ENCODE measurements at places on chromosomes 1 and 21. TPM values are rescaled to one million over a fixed set of nuclear protein-coding genes. Genes with fewer than 3 reads are reported as not detected.

DNA sequence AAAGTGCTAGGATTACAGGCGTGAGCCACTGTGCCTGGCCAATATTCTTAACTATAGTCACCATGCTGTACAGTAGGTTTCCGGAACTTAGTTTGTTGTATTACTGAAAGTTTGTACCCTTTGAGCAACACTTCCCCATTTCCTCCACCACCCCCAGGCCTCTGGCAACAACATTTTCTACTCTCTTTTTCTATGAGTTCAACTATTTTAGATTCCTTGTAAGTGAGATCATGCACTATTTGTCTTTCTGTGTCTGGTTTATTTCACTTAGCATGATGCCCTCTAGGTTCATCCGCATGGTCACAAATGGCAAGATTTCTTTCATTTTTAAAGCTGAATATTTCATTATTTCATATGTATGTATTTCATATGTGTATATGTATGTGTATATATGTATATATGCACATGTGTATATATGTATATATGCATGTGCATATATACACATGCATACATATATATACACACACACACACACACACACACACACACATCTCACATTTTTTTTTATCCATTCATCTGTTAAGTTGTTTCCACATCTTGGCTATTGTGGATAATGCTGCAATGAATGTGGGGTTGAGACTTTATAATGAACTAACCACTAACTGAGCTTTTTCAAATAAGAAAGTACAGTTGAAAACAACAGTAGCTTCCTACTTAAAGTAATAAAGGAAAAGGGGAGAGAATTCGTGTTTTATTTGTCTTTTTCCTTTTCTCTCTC is 256.8 kb upstream of the C1orf105 start:
- DNase-seq: no peak

- DNase-seq: no peak
Observed at GRCh38 chr1:211037095-211037494, 96.9 kb downstream of the KCNH1 start.

- no peak for DNase-seq
Observed at GRCh38 chr1:64678366-64678765, 66.5 kb upstream of the RAVER2 start.

DNA sequence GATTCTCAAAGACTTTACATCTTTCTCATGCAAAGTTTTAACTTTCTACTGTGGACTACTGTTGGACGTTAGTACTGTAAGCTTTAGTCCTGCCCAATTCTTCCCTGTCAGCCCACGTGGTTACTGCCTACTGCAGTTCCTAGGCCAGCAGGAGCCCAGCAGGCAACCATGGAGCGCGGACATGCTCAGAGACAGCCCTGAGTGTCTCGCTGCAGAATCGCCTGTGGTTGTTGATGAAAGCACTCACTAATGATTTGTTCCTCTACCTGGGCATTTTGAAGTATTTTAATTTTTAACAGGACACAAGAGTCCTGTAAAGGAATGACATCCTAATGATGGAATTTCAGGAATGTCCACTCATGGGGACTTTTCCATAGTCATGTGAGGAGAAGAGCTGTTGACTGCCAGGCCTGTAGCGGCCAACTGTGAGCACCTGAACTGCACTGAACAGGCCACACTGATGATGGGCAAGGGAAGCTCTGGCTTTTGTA is 44.1 kb downstream of the PGBD5 start:
- DNase-seq: no peak

- no peak for DNase-seq
Observed at GRCh38 chr1:217919683-217920388, 288.7 kb downstream of the SPATA17 start.

- DNase-seq: peak; percentile 14
Observed at GRCh38 chr1:19858893-19859292, 23.3 kb upstream of the OTUD3 start.

- no peak for DNase-seq
Observed at GRCh38 chr21:44441041-44441400, 14.3 kb upstream of the LRRC3 start.

DNA sequence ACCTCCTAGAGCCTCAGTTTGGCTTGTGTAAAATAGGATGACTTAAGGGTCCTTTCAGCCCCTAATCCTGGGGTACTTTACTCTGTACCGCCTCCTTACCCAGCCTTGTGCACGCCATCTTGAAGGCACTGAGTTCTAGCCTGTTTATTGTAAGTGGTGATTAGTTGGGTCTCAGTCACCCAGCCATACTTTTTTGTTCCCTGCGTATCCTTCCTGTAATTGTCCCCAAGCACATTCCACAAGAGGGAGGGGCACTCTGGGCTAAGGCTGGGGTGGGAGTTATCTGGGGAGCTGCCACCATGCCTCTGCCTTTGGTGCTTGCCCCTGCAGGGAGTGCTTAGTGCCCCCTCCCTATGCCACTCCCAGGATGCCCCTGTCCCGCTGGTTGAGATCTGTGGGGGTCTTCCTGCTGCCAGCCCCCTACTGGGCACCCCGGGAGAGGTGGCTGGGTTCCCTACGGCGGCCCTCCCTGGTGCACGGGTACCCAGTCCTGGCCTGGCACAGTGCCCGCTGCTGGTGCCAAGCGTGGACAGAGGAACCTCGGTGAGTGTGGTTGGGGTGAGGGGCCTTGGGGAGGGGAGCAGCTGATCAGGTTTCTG is 856 bp downstream of the FDPS start:
- DNase-seq: peak; percentile 32

RBM11 gene
- total RNA-seq: 0.81 TPM

DNA sequence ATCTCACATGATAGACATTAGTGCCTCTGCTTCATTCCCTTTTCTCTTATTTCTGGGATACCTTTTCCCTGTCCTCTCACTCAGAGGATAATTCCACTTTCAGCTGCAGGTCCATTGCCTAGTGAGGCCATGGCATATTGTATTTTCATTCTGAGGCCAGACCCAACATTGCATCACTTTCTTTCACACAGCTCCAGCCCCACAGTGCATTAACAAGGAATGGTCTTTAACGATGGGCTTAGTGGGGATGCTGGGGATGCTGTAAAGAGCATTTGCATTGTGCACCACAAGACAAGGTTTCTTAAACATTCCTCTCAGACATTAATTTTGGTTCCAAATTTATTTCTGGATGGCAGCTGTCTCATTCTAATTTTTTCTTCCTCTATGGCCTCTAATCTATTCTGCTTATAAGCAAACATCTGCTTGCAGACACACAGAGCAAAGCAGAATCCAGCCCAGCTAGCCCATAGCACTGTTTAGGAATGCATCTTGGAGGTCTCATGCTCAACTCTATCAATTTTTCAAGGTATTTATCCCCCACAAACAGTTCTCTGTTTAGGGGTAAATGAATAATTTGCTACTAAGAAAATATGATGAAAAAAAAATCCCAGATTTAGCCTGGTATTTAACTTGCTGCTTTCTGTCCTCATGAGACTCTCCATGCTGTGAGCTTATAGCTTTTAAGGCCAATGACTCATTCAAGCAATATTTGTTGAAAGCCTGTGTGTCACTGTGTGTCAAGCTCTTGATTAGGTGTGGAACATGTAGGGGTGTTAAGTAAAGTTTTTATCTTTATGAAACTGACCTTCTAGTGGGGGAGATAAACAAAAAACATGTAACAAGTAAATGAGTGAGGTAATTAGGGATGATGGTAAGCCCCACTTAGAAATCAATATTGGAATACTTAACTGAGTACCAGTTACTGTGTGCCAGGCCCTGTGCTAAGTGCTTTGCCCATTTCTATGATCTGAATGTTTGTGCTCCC is 44.5 kb upstream of the CCDC190 start:
- no peak for DNase-seq

DNA sequence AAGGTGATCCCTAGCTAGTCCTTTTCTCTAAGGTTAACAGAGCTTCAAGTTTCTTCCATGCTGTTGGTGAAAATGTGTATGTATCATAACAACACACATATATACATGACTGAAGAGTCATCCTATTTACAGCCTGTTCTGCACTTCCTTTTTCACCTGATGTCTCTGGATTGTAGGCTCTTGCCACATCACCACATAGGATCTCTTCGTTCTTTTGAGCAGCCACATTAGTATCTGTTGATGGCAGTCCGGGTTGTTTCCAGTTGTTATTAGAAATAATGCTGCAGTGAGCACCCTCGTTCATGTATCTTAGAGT is 19.7 kb downstream of the MRPL37 start:
- no peak for DNase-seq

DNA sequence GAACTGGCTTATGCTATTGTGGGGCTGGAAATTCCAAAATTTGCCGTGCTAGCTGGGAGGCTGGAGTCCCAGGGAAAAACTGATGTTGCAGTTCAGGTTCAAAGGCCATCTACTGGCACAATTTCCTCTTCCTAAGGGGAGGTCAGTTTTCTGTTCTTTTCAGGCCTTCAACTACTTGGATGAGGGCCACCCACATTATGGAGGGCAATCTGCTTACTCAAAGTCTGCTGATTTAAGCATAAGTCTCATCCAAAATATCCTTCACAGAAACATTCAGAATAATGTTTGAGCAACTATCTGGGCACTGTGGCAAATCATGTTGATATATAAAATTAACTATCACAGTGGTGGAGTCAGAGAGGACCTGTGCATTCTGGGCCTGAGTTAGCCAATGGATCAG is 21.2 kb upstream of the PTGFR start:
- DNase-seq: no peak

TSPEAR gene
- not detected for total RNA-seq

KIF26B gene
- not detected for total RNA-seq

DNA sequence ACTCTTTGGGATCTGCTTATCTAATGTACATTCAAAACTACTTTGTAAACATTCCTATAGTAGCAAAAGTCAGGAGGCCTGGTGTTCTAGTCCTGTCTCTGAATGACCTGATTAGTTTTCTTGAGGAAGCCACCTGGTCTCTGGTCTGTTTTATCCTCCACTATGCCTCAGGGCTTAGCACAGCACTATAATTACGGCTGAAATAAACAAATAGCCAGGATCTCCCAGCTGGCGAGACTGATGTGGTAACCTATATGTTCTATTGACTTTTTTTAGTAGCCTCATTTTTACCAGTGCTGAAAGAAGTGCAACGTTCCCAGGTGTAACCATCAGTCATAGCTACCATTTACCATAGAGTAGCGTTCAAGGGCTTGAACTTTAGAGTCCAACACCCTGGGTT is 24.2 kb upstream of the RPL11 start:
- peak; percentile 77 for DNase-seq

DNA sequence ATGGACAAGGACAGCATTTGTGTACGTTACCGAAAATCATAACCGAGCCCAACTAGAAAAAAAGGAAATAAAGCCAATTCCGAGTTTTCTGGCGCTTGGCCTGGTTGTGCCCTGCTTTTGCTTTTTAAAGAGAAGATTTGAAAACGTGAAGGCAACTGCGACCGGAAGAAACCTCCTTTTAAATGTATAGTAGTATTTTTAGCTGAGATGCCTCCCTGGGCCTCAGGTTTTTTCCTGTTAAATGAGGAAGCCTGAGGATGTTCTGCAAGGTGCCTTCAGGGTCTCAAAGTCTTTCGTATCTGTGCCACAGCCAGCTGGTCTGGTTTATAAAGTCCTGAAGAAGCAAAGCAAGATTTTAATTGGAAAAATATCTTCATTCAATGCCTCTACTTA is 371 bp upstream of the ODF2L start:
- peak; percentile 78 for DNase-seq

GRCh38 chr21:41488080-41488479 is 19.9 kb downstream of the TMPRSS2 start:
- DNase-seq: peak; percentile 26

DAP3 gene
- total RNA-seq: 178 TPM

- no peak for DNase-seq
Observed at GRCh38 chr1:23446661-23447310, 22.2 kb upstream of the TCEA3 start.

DNA sequence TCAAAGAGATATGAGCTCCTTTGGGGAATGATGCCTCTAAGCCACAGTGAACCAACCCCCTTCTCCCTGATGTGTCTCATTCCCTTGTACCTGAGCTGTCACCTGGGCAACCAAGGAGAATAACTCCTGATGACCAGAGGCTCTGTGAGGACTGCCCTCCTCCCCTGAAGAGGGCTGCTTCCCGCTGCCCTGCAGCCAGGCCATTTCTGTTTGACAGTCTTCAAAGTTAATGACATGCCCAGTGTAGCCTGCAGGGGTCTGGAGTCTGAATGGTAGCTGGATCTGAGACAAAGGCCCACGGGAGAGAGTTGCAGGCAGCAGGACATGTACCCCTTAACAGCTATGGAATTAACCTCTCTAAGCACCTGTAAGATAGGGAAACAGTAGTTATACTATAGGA is 3.4 kb upstream of the SLFNL1 start:
- DNase-seq: no peak

CD46 gene
- 83.2 TPM for total RNA-seq

- DNase-seq: no peak
Observed at GRCh38 chr21:46345861-46346260, 21.9 kb downstream of the PCNT start.

Measured in OCI-LY7 (cell line).